OCI-M1 (cell line): ENCODE measurements at places on chromosomes 3 and 15.

DNA sequence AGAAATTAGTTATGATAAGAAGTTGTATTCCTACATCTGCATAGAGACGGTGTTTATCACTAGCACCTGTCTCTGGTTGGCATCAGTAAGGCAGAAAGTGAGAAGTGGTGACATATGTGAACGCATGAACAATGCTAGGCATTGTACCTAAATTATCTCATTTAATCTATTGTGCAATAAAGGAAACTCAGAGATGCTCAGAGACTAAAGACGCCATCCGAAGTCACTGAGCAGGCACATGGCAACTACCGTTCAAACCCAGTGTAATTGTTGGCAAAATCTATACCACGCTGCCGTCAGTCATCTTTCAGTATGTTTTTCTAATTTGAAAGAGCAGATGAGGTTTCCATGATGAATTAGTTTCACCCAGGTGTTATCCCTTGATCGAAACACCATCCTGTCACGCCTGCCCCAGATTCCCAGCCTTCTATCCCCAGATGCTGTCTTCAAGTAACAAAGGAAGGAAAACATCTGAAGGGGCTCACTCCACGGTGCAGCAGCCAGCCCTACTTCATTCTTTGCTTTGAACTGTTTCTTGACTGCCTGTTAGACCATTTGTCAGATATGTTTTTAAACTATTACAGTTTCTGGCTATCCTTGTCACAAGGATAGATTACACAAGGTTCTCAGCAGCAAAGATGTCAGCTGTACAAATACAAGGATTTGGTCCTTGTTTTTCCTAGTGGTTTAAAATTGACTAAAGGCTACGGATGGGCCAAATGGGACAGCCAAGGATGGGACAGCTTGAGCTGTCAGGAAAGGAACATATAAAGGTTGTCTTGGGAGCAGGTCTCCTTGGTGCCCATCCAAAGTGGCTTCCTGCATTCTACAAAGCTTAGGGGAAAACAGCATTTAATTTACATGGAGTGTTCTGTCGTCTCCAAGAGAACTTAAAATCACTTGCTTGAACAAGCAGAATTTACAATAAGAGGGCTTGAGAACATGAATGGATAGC is 99.1 kb downstream of the TMEM108 start:
- DNase-seq: no peak

- DNase-seq: no peak
These were observed 45.3 kb upstream of the MAP3K13 start for GRCh38 chr3:185317674-185318073.

GRCh38 chr15:100919481-100920405 is 586 bp downstream of the LRRK1 start:
- no peak for DNase-seq

GRCh38 chr15:62164014-62164395 is 1.1 kb downstream of the C2CD4B start:
- DNase-seq: no peak

DNA sequence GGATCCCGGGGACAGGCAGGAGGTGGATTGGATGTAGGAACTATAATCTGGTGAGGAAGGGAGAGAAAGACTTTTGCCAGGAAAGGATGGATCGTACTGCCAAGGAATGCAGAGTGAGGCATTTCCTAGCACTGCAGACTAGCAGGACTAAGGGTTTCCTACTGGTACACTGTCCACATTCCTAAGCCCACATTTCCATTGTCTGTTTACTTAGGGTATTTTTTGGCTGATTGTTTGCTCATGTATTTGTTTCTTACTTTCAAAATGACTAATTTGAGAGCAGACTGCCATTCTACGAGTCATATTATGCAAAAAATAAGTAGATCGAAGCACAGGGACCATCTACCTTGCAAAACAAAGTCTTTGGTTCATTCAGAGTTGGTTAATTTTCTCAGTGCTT is 1029.5 kb upstream of the NR2F2 start:
- DNase-seq: no peak

- no peak for DNase-seq
These were observed 61.0 kb downstream of the SEMA6D start for GRCh38 chr15:47778263-47778770.

DNA sequence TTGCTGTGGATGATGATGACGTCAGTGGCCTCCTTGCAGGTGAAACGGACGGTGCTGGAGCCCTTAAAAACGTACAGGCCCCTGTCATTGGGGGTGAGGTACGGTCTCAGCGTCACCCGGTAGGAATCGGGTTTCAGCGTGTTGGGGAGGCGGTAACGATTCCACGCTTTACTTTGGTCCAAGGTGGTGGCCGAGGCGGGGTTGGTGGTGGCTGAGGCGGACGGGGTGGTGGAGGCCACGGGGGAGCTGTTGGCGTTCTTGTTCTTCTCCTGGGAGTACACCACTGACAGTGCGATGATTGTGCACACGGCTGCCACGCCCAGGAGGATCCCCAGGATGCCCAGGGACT is 8.5 kb downstream of the ANPEP start:
- DNase-seq: no peak

- DNase-seq: no peak
These were observed 137.6 kb upstream of the ZNF385D start for GRCh38 chr3:21888656-21889055.

- DNase-seq: no peak
These were observed 373.8 kb upstream of the PROK2 start for GRCh38 chr3:72158639-72159326.

DNA sequence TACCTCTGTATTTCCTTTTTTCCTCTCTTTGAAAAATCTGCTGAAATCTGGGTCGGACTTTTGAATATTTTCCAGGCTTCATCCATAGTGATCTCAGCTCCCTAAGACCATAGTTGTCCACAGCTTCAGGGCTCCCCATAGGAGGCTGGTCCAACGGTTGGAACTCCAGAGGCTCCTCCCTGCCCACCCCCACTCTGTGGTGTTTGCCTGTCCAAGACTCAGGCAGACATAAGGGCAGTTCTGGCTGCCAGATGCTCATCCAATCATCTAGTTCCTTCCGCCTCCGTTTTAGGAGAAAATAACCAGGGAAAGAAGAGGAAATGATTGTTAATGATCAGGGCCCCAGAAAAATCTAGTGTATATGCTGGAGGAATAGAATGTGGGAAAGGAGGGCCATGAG is 27.9 kb upstream of the PRTG start:
- DNase-seq: no peak

GRCh38 chr3:112670824-112671223 is 29.9 kb upstream of the CCDC80 start:
- no peak for DNase-seq

GRCh38 chr15:75455982-75456531 is 4.6 kb upstream of the SIN3A start:
- DNase-seq: peak; percentile 78

DNA sequence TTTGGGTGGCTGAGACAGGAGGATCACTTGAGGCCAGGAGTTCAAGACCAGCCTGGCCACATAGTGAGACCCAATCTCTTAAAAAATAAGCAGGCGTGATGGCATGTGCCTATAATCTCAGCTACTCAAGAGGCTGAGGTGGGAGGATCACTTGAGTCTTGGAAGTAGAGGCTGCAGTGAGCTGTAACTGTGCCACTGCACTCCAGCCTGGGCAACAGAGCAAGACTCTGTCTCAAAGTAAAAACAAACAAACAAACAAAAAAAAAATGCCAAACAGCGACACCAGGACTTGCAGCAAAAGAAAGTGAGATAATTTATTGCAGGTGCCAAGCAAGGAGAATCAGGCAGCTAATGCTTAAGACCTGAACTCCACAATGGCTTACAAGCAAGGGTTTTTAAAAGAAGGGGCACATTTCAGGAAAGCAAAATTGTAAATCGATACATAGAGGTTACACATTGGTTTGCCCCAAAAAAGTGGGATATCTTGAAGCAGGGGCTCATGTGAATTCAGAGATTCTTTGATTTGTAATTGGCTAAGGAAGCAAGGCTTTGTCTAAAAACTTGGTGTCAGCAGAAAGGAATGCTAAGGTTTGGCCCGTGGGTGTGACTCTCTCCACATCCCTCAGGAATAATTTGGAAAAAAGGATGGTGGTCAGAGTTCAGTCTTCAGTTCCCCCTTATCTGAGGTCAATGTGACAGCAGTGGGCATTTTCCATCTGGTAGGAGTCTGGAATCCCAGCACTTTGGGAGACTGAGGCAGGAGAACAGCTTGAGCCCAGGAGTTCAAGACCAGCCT is 5.2 kb upstream of the MPI start:
- DNase-seq: no peak

- DNase-seq: peak; percentile 83
These were observed 3.3 kb downstream of the STAB1 start for GRCh38 chr3:52498137-52499054.

- DNase-seq: no peak
These were observed 133.7 kb downstream of the FOXB1 start for GRCh38 chr15:60137711-60138396.

DNA sequence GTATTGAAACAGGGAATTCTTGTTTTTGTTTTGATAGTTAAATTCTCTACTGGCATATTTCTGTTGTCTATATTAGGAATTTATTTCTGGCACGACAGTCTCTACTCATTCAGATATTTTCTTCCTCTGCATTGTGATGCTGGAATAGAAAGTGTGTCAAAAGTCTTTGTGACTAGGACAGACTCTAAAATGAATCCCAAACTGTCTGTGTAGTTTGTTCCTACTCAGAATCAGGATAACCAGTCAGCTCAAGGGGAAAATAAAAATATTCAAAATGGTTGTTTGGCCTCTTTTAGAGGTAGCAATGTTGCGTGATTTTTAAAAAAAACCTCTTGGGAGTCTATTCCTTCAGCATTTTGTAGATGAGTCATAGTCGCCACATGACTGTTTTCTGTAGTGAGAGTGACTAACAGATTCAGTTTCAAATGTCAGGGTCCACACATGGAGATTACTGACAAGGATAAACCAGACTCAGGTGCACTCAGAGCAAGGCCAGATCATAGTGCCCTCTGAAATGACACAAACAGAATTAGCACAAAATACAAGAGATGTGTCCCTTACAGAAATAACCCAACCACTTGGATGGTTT is 13.1 kb downstream of the SLC7A14 start:
- DNase-seq: peak; percentile 11
